ENCODE measurements at places on chromosomes 12 and 14.

- peak; percentile 41 for DNase-seq
Observed at GRCh38 chr14:100532906-100533655, 54.1 kb downstream of the BEGAIN start.

DNA sequence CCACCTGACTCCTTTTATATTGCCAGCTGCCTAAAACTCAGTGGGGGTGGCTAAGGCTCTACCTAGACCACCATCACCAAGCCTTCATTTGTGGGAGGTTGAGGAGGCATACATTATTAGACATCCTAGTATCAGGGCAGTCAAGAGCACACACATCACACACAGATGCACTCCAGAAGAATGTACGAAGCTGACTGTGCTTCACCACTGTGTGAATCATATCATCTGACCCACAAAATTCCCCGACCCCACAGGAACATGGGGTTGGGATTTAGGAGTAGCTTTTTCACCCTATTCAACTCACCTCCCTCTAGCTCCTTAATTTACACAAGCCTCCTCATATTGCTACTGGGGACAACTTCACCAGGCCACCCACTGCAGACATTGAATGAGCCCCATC lies 64.8 kb upstream of the BDKRB2 start:
- DNase-seq: no peak

- no peak for DNase-seq
Observed at GRCh38 chr14:101926620-101927019, 37.8 kb upstream of the DYNC1H1 start.

DNA sequence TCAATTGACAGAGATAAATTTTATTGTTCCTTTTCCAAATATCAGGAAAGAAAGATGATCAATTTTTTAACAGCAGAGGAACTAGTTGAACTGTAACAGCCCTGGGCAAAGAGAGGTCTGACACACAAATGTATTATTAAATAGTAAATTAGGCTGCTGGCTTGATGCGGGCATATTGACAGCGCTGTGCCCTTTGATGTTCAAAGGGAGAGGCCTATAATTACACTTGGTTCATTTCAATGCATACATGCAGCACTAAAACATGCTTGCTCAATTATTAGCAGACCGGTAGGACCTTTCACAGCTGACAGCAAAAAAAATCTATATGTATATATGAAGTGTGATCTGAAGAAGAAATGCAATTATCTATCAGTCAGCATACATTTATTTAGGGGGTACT lies 219.8 kb downstream of the SLC2A13 start:
- DNase-seq: no peak

DNA sequence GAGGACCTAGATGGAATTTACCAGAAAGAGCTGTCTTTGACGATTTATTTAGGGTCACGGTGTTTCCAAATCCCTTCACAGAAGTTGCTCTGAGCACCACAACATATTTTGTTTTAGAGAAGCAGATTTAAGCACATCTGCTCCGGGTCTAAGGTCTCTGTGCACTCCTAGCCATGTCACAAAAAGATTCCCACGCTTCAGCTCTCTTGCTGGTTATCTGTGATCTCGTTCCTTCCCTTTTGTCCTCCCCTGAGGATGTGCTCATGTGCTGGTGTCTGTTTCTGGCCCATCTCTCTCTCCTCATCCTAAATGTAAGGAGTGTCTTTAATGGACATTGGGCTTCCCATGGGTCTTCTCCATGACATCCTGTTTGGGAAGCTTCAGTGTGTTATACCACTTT lies 53.7 kb upstream of the GNPNAT1 start:
- peak; percentile 30 for DNase-seq

All from tongue (tissue), 3 donors.